CD4-positive, alpha-beta T cell (primary cell): ENCODE measurements at places on chromosomes 11 and 22.
A peak's percentile ranks its signal among the peaks of the same experiment; 100 is the strongest.

- no peak for DNase-seq
These were observed 34.7 kb upstream of the MYH9 start for GRCh38 chr22:36422287-36423014.

DNA sequence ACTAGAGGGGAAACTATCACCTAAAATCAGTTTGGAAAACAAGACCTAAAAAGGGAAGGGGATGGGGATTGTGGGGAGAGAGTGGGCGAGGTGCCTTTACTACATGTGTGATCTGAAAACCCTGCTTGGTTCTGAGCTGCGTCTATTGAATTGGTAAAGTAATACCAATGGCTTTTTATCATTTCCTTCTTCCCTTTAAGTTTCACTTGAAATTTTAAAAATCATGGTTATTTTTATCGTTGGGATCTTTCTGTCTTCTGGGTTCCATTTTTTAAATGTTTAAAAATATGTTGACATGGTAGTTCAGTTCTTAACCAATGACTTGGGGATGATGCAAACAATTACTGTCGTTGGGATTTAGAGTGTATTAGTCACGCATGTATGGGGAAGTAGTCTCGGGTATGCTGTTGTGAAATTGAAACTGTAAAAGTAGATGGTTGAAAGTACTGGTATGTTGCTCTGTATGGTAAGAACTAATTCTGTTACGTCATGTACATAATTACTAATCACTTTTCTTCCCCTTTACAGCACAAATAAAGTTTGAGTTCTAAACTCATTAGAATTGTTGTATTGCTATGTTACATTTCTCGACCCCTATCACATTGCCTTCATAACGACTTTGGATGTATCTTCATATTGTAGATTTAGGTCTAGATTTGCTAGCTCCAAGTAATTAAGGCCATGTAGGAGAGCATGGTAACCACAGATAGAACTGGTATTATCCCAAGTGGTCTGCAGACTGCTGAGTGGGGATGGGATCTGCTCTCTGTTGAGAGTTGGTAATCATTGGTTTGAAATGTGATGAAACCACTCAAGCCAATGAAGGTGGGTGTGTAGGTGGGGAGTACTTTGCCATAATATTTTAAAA, 3.6 kb downstream of the NEAT1 start:
- DNase-seq = peak; percentile 32

DNA sequence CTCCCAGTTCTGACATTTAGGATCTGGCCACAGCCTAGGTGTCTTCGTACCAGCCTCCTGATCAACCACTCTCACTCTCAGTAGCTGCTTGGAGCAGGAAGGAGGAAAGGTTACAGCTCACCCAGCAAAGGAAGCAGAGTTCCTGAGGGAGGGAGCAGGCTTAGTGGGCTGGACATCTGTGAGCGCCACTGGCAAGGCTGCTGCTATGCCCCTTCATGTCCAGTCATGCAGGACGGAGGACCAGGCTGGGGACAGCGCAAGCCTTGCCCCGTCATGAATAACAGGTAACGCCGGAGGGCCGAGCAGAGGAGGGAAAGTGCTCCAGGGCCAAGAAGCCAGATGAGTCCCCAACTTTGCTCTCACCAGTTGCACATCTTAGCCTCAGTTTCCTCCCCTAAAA, 25.8 kb downstream of the TPST2 start:
- no peak for DNase-seq

DNA sequence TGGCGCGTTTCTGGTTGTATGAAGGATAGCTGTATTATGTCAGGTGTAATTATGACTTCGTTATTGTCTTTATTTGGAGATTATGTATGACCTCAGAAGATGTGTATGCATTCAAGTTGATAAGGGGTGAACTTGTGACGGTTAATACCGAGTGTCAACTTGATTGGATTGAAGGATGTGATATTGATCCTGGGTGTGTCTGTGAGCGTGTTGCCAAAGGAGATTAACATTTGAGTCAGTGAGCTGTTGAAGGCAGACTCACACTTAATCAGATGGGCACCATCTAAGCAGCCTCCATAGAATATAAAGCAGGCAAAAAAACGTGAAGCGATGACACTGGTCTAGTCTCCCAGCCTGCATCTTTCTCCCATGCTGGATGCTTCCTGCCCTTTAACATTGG, 15.3 kb upstream of the CD82 start:
- DNase-seq = no peak

- DNase-seq = no peak
These were observed 5.8 kb downstream of the TP53I11 start for GRCh38 chr11:44944853-44945235.

- DNase-seq = no peak
These were observed 164.0 kb downstream of the MN1 start for GRCh38 chr22:27637604-27638003.

DNA sequence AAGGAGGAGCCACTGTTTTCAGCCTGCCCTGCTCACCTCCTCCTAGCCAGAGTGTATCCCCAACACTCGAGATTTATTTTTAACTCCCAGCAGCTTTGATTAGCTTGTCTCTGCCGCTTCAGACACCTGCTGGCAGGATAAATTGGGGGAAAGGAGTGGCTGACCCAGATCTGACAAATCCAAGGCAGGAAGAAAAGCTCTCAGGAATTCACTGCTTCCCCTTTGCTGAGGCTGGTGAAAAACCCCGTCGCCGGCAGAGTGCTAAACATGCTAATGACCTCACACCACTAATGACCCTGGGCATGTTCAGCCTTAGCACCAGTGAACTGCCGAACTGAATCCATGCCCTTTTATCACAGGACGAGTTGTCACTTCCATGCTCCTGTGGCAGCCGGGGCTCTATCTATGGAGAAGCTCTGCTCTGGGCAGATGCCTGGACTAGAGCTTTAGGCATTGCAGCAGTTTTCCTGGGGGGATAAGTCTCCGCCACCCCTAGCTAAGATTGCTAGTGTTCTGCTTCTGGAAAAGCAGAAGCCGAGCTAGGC, 52.2 kb downstream of the FEZ1 start:
- DNase-seq = no peak

GRCh38 chr11:101848262-101848661, 66.5 kb upstream of the CEP126 start:
- no peak for DNase-seq

- no peak for DNase-seq
These were observed 39.4 kb downstream of the CARD18 start for GRCh38 chr11:105100206-105100605.

- DNase-seq = no peak
These were observed 191.6 kb upstream of the PGR start for GRCh38 chr11:101321222-101321621.

DNA sequence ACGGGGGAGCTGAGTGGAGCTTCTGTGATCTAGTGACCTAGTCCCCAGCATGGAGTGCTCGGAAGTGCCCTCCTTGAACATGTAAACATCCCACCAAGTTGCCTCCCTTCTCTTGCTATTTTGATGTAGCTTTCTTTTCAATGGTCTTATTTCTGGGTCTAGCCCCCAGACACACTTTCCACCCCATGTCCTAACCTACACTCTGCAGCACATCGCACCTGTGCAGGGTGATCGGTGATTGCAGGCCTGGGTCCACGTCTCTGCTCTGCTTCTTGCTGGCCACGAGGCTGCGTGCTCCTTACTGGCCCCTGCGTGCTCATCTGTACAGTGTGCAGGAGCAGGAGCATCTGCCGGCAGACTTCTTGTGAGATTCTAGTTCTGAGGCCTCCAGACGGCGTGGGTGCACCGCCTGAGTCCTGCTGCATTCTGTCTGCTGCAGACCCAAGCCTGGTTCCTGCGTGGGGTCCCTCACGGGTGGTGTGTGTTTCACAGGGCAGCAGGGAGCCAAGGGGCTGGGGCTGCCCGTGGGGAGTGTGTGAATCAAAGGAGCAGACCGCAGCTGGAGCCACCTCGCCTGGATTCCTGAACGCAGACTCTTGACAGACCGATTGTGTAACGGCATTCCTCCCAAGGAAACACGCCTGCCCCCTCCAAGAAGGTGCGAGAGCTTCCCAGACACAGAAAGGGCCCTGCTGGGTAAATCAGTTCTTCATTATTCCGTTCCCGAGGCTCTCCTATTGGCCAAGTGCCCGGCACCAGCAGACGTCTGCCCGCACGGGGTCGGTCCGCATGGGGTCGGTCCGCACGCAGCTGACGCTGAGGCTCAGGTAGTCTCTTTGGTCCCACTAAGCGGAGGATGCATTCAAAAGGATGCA, 44.4 kb upstream of the MYEOV start:
- DNase-seq = no peak

GRCh38 chr11:104956528-104956927, 11.8 kb downstream of the CASP4 start:
- DNase-seq = no peak

DNA sequence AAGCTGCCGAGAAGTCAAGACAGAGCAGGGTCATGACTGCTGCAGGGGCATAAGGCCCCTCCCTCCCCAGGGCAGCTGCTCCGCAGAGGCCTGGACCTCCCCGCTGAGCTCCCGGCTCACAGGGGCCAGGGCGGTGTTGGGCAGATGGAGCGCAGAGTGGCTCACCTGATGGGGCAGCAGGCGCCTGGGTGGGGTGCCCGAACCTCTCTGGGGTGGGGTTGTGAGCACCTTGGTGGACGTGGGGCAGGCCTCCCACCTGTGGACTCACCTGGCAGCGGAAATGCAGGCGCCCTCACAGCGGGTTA, 22.9 kb downstream of the MUC6 start:
- no peak for DNase-seq

- DNase-seq = peak; percentile 90
These were observed 2.6 kb upstream of the BCL9L start for GRCh38 chr11:118928101-118928869.

- no peak for DNase-seq
These were observed 5.1 kb upstream of the FAM83F start for GRCh38 chr22:39989633-39990032.

DNA sequence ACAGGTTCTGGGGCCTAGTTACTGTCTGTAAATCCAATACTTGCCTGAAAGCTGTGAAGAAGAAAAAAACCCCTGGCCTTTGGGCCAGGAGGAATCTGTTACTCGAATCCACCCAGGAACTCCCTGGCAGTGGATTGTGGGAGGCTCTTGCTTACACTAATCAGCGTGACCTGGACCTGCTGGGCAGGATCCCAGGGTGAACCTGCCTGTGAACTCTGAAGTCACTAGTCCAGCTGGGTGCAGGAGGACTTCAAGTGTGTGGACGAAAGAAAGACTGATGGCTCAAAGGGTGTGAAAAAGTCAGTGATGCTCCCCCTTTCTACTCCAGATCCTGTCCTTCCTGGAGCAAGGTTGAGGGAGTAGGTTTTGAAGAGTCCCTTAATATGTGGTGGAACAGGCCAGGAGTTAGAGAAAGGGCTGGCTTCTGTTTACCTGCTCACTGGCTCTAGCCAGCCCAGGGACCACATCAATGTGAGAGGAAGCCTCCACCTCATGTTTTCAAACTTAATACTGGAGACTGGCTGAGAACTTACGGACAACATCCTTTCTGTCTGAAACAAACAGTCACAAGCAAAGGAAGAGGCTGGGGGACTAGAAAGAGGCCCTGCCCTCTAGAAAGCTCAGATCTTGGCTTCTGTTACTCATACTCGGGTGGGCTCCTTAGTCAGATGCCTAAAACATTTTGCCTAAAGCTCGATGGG, 13.5 kb downstream of the PIK3IP1 start:
- DNase-seq = no peak

GRCh38 chr11:83611031-83611430, 324.9 kb upstream of the CCDC90B start:
- DNase-seq = no peak

DNA sequence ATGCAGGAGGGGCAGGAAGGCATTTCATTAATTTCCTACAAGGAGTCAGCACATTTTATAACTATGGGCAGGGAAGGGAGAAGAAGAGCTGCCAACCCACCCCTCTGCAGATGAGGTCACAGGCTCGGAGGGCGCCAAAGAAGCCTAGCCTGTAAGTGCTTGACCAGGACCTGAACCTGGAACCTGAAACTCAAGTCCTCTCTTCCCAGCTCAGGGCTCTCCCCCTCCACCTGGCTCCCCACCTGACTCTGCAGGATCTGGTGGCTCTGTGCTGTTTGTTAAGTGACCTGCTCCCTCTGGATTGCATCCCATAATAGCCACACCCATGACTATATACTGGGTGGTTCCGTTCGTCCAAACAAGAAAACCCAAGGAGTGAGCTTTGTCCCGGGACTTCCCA, 27.3 kb downstream of the SCGB1A1 start:
- DNase-seq = no peak

GRCh38 chr22:40694411-40694810, 15.1 kb downstream of the MCHR1 start:
- DNase-seq = no peak

GRCh38 chr22:22462813-22463567, 45.6 kb downstream of the ZNF280B start:
- no peak for DNase-seq

- DNase-seq = no peak
These were observed 31.6 kb upstream of the CBX7 start for GRCh38 chr22:39183991-39184585.

- DNase-seq = no peak
These were observed 200.9 kb downstream of the SOX6 start for GRCh38 chr11:16155448-16155847.

DNA sequence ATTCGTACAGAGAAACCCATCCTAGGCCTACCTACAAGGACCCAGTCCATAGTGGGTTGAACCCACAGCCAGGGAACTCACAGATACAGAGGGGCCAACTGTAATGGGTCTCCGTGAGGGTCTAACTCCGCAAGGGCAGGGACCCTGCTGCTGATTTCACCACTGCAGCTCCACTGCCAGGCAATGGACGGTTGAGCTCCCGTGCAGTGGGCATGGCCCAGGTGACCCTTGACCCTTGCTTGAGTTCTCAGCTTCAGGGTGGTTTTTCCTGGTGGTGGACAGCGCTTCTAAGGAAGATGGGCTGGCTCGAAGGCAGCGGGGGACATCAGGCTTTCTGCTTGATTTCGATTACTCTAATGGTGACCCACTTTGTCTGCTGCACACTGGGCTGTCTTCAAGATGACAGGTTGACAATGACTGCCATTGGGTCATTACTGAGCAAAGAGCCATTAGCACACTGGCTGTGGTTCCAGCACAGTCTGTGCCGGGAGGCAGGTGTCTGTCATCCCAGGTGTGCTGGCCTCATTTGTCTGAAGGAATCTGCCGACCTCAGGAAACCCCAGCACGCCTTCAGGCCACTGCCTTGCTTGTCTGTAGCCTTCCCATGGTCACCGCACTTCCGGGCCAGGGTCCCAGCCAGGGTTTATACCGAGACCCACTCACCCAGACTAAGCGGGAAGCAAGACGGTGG, 3.7 kb upstream of the GAL start:
- no peak for DNase-seq

DNA sequence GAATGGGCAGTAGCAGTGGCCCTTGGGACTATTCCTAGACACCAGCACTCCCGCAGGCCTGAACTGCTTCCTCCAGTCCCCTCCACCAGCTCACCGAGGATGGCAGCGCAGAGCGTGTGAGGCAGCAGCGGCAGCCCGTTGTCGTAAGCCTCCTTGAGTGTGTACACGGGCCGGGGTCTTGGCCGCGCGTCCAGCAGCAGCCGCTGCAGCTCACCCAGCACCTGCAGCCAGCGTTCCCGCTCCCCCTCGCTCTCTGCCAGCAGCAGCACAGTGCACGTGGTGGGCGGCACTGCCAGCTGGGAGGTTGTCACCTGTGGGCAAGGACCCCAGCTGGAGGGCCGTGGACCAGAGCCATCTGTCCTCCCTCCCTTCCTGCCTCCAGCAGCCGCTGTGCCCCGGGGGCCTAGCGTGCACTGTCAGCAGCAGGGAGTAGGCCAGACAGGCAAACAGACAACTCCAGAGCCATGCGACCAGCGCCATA, 13.0 kb downstream of the CDC42BPG start:
- DNase-seq = no peak
